Activated naive CD4-positive, alpha-beta T cell treated with anti-CD3 and anti-CD28 coated beads, Interleukin-2, amount 50 U/mL, for 16 hours (primary cell): ENCODE measurements at places on chromosomes 6 and 20.

GRCh38 chr6:27161946-27162603 lies 85.4 kb upstream of the PRSS16 start:
- no peak for DNase-seq

- DNase-seq, result peak; percentile 68
These were observed 901 bp upstream of the TRIM26 start for GRCh38 chr6:30213957-30214656.

GRCh38 chr6:88089708-88090107 lies 42.1 kb downstream of the SPACA1 start:
- no peak for DNase-seq

- DNase-seq, result no peak
These were observed 29.6 kb downstream of the RNASET2 start for GRCh38 chr6:166926748-166927147.

- DNase-seq, result no peak
These were observed 95.2 kb downstream of the EDN1 start for GRCh38 chr6:12385316-12385715.
